Non-pigmented ciliary epithelial cell (primary cell): ENCODE measurements at places on chromosomes 2 and 18.

- no peak for DNase-seq
These were observed 1.5 kb upstream of the VSNL1 start for GRCh38 chr2:17538844-17539554.

GRCh38 chr18:28766027-28766426 is 589.1 kb upstream of the CDH2 start:
- no peak for DNase-seq

DNA sequence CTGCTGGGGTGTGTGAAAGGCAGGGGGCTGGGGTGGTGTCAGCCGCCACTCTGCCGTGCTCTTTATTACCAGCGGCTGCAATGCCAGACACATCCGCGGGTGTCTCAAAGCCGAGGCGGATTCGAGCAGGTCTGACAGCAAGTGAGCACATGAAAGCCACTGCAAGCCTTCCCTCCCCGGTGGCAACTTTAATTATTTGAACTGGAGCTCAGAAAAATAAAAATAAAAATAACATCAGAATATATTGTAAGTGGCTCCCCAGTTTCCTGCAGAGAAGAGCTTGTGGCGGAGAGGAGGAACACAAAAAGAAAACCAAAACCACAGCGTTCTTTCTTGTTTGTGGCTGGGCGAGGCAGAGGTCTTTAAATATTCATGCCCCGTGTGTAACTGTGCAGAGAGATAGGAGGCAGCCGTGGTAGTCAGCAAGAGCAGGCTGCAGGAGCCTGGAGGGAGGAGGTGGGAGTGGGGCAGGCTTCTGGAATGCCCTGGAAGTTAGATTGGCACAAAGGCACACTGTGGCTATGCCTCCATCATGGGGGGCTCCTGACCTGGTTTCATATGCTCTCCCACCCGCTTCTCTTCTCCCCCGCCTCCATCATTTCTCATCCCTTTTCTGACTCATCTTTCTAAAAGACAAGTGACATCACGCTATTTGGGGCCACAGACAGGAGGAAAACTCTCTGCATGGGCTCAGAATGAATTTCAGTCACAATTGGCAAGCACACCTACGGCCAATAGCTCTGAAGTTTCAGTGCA is 199.8 kb downstream of the CLIP4 start:
- DNase-seq: no peak

DNA sequence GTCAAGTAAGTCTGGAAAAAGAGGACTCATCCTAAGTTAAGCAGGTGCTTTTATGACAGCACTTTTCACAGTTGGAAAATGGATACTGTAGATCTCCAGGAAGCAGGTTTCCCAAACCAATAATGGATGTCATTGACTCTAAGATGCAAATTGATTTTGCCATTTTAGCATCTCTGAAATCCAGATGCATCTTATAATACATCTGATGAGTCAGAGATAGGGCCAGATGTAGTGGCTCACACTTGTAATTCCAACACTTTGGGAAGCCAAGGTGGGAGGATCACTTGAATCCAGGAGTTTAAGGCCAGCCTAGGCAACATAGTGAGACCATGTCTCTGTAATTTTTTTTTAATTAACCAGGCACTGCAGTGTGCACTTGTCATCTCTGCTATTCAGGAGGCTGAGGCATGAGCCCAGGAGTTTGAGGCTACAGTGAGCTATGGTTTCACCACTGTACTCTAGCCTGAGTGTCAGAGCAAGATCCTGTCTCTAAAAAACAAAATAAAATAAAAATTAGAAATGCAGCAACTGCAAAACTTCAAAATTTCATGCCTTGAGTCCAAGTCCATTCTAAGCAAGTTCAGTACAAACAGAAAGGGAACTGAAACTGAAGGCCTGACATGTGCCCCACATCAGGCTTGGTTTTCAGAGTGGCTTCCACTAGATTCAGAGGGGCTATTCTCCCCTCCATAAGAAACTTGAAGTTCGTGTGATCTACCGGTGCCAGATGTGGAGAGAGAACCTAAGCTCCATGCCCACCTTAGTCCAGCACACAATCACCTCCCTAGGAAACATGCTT is 267.8 kb upstream of the NCKAP5 start:
- DNase-seq: no peak

- DNase-seq: peak; percentile 83
These were observed 321.4 kb downstream of the IRS1 start for GRCh38 chr2:226478109-226478809.

GRCh38 chr2:15645720-15646385 is 54.2 kb downstream of the DDX1 start:
- no peak for DNase-seq

DNA sequence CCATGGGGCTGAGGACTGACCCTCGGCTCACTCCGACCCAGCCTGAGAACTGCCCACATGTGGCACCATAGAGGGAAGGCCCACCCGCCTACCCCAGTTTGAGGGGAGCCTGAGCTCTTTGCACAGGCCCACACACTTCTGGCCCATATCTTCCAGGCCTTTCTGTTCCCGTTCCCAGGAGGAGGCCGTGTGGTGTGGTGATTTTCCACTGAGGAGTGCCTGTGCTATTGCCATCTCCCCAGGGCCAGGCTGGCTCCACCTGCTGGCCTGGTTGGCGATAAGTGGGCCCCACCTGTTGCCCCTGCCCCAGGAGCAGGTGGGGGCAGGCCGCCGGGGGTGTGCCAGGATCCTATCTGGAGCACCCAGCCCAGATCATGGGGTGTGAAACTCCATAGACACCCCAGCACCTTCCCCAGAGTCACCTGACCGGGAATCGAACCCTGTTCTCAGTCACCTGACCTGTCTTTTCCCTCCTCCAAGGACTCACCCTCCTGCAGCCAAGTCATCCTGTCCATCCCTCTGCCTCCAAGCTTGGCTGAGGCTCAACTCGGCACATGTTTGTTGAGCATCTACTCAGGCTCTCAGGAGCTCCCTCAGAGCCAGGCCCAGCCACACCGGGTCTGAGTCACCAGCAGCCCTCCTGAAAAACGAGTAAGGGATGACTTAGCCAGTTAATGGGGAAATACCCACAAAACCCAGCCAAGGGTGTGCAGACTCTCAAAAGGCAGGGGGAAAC is 120.1 kb downstream of the CYP26B1 start:
- no peak for DNase-seq

DNA sequence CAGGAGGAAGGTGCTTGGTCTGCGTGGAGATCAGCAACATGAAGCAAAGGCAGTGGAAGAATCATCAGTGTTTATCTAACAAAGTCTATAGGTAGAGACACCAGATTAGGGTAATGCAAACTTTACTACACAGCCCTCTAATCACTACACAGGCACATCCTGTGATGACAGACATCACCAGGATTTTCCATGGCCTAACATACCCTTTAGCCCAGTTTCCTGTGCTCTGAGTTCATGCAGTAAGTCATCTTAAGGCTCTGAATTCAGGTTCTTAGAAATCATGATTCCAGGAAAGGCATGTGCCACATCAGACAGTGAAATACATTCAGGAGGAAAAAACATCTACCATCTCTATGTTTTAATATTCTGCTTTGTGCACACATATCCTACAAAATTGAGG is 708.5 kb upstream of the SLC8A1 start:
- DNase-seq: no peak

DNA sequence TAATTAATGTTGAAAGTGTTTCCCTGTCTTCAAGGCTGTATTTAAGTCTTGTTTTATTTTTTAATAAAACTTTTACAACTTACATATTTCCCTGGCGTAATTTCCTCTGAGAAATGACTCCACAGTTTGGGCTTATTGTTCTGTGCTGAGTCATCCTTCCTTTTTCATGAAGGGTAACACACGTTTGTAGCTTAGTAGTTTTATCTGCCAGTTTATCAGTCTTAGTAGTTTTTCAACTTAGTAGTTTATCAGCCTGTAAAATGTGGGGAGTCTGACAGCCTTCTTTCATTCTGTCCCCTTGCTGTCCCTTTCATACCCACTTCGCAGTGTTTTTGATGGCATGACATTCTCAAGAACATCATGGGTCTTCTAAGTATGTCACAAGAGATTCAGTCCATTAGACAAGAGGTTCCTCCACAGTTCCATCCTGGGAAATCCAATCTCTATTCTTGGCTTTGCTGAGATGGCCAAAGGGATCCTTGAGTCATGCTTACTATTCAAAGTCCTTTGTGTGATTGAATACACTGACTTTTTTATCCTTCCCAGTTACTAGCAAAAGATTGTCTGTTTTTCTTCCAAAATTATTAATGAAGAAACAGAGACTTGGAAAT is 60.0 kb upstream of the SGPP2 start:
- no peak for DNase-seq

- DNase-seq: peak; percentile 57
These were observed 379.8 kb upstream of the FANCL start for GRCh38 chr2:58620896-58621295.

DNA sequence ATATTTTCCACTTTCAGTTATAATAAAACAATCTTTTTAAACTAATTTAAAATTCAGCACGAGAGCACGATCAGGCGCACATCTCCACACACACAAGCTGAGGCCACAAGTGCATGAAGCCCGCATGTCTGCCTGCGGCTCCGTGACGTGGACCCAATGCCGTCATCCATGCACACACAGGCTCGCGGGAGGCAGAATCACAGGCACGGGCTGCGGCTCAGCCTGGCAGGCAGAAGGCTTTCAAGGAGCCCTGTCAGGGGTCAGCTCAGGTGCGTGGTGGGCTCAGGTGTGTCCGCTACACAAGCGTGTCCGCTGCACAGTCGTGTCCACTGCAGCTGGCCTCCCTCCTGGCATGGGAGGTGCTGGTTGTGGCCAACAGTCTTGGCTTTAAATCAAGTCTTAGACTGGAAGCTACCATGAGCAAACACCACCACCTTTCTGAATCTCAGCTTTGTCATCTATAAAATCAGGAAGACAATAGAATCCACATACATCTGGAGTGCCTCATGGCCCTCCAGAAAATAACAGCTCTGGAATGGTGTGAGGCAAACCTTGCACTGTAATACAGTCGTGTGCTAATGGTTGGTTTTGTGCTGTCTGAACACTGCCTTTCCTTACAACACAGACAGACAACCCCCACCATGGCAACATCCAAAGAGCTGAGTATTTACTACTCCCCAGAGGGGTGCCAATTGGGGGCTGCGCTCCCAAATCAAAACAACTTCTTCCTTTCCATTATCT is 210.1 kb downstream of the NDUFA10 start:
- DNase-seq: no peak

DNA sequence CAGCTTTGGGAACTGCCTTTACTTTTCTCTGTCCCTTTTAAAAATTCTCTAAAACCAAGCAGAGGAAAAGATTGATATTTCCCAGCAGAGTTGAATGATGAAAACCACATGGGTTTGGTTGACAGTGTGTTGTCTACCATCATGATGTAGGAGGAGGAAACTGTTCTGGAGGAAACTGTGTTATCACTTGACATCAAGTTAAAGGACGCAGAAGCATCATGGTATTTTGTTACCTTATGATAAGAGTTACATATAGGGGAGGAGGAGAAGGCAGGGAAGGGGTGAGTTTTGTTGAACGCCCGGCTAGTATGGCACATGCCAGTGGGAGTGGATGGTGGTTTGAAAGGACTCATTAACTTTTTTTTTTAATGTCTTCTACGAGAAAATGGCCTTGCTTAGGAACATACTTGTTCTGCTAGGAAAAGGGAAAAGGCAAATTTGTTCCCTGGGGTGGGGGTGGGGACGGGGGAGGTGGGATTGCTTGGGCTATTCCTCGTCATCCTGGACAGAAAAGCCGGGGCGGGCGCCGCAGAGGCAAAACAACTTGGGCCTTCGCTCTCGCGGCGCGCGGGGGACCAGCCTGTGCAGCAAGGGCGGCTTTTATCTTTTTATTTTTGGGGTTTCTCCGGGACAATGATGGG is 766 bp downstream of the TMEM17 start:
- DNase-seq: no peak

DNA sequence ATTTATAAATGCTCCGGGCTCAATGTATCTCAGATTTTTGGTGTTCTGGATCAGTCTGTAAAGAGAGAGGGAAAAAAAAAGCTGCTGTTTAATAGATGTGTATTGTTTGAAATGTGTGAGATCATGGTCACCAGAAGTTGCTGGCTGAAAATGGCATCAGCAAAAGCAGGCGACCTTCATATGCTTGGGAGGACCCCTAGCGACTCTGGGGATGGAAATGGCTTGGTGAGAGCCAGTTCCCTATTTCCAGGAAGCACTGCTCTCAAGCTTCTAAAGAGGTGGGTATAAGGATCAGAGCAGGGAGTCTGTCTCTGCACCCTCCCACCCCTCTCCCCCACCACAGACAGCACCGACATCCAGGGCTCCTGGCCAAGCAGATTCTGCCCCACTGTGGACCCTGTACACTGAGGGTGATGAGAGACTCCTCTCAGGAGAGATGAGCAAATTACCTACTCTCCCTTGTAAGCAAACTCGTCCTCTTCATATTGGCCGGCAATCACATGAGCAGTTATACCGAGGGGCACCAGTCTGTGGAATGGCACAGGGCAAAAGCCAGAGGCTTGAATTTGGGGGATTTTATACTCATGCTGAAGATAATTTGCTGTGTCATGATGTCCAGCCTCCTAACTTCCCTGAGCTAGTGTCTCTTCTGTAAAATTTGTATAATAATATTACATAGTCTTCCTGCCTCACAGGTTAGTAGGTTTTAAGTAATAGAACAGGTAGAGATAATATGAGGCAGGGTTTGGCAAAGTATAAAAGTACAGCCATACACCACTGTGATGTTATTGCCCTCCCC is 29.6 kb downstream of the LHCGR start:
- no peak for DNase-seq

DNA sequence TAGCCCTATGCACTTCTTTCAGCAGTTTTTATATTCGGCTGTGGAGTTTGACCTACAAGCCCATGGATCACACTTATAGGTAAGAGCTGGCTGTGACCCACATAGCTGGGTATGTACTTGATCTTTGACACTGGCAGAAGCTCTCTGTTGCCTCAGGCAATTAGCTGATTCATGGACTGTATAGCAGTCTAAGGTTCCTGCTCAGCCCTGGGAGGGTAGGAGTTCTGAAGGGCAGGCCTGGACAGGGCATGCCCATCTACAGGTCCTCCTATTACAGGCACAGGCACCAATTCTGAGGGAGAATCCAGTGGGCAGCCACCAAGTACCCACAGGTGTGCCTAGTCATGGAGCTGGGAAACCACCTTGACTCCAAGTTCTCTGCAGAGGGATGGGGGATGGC is 301.8 kb upstream of the GALNT5 start:
- DNase-seq: no peak

DNA sequence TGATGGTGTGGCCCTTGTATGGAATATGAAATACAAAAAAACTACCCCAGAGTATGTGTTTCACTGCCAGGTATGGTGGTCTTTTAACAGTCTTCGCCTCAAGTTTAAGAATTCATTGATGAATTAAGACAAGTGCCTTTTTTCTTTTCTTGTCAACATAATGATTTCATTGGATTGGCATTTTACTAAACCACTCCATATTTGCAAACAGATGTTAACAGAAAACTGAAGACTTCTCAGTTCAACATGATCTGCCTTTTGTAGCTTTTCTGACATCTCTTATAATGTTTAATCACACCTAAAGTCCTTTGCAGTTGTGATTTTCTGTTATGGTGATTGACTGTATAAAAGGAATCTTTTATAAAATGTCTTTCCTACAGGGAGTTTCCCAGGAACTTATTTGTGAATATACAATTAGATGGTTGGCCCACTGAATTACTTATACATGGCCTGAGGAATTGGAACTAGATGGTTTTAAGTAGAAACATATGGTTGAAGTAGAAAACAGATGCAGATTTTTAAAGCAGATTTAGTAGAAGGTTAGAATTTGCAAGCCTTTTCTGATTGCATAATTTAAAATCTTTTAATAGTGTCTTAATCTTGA is 39.7 kb downstream of the DYNC1I2 start:
- DNase-seq: no peak

GRCh38 chr2:197057959-197058358 is 131.5 kb upstream of the PGAP1 start:
- no peak for DNase-seq
